Skeletal muscle cell (primary cell): ENCODE measurements at places on chromosomes 3 and 15.
A peak's percentile ranks its signal among the peaks of the same experiment; 100 is the strongest.

DNA sequence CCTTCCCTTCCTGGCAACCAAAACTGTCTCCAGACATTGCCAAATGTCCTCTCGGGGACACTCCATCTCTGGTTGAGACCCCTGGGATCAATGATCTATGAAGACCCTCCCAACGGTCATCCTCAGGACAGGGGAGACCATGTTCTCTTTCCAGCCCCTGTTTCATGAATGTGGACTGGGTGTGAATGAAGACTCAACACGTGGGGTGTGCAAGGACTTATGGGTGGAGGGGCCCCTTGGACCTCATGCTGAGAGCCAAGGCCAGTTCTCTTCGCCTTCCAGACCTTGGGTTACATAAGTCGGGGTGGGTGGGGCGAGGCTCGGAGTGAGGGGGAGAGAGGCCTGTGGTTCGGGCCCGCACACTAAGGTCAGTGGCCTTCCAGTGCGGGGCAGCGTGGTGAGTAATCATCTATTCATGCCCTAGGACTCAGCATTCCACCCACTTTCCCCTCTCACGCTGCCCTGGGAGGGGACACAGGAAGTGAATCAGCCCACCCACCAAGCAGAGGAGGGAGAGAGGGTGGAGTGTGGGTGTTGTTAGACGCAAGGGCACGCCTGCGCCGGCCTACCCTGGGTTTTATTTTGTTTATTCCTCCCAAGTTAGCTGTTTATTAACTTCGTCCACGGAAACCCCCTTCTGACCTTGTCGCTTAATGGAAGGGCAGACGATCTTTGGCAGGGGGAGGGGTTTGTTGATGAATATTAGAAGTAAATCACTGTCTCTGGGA, 6.7 kb downstream of the PAQR5 start:
- DNase-seq: peak; percentile 90

DNA sequence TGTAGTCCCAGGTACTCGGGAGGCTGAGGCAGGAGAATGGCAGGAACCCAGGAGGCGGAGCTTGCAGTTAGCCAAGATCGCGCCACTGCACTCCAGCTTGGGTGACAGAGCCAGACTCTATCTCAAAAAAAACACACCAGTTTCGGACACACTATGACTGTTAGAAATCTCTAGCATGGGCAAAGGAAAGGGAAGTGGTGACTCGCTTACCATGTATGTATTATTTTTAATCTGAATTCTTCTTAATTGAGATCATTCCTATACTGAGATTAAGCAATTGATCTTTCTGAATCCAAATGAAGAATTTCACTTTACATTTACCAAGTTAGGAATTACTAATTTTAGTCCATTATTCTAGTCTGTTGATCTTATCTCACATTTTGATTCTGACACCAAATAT, 459.2 kb upstream of the ALCAM start:
- peak; percentile 65 for DNase-seq

- no peak for DNase-seq
Measured at GRCh38 chr3:68764554-68764953, 167.8 kb downstream of the TAFA4 start.

DNA sequence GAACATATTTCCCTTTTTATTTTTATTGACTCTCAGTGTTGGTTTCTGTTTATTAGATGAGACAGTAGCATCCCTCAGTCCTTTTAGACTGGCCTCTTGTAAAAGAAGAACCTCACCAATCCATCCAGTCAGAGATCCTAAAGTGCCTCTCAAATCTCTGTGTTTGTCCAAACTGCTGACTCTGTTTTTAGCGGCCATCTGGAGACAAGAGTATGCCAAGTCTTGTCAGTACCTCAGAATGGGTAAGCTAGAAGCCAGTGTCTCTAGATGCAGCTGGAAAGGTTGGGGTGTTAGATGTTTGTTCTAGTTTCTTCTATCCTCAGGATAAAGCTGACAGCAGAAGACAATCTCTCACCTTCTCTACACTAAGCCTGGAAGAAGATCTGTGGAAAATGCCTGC, 537.7 kb upstream of the ZNF385D start:
- DNase-seq: no peak

GRCh38 chr15:51202783-51203182, 108.1 kb upstream of the TNFAIP8L3 start:
- no peak for DNase-seq

- no peak for DNase-seq
Measured at GRCh38 chr3:70539908-70540307, 227.5 kb upstream of the MDFIC2 start.

GRCh38 chr15:79310612-79310984, 314 bp upstream of the TMED3 start:
- no peak for DNase-seq

DNA sequence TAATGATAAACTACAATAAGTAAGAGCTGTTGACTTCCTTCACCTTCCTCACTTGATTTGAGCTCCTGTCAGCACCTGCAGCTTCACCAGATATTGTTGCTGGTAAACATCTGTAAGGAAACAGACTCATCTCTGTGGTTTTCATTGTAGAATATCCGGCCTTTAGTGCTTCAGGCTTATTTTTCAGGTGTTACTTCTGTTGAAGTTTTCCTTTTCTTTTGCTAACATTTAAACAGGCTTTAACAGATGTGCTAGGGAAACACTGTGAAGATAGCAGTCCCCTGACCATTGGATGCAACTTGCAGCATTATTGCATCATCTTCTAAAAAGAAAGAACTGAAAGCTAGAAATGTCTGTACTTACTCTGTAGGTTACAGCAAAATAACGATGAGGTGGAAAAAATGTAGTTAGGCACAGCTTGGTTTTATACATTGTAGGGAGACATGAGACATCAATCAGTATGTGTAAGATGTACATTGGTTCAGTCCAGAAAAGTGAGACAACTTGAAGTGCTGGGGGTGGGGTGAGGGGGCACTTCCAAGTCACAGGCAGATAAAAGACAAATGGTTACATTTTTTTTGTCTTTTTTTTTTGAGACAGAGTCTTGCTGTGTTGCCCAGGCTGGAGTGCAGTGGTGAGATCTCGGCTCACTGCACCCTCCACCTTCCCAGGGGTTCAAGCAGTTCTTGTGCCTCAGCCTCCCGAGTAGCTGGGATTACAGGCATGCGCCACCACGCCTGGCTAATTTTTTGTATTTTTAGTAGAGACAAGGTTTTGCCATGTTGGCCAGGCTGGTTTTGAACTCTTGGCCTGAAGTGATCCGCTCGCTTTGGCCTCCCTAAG, 10.2 kb downstream of the EDEM1 start:
- peak; percentile 48 for DNase-seq

- DNase-seq: no peak
Measured at GRCh38 chr3:25894101-25894500, 104.2 kb downstream of the OXSM start.

DNA sequence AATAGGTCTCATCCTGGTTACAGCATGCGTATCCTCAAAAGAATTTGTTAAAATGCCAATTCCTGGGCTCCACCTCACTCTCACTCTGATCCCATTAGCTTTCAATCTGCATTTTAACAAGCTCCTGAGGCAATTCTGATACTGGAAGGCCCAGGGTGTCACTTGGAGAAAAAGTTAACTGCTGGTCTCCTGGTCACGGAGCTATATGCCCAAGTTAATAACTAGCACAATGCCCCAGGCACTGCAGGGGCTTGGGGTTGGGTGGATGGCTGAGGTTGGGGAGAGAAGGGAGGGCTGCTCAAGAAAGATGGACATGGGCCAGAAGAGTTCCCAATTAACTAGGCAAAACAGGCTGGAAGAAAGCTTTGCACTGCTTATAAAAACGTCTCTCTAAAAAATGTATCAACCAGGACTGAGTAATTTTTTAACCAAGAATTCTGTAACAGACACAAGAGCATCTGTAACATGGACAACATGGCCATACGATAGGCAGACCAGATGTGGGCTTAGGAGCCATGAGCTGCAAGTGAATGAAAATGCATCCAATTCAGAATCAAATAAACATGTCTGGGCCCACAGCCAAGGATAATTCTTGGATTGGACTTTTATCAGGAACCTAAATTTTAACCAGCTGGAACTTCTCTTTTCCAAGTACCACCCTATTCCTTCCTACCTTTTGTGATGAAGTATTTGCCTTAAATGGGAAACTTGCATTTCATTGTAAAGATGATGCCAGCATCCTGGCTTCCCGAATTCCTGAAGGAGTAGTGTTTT, 4.2 kb downstream of the IL17RD start:
- no peak for DNase-seq

- no peak for DNase-seq
Measured at GRCh38 chr15:41160639-41161315, 44.7 kb upstream of the INO80 start.

GRCh38 chr3:144407335-144407734, 435.7 kb downstream of the DIPK2A start:
- no peak for DNase-seq

DNA sequence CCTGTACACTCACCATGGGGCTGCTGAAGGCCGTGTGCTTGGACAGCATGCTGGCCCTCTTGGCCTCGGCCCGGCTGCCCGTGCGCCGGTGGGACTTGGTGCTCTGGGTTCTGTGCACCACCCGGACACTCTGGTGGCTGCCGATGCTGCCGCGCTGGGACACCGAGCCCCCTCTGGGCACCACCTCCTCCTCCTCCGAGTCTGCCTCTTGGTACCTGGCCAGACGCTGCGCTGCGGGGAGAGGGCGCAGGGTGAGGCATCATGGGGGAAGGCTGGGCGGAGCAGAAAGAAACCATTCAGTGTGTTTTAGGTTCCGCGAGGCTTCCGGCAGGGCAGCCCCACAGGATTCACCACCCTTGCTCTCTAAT, 145.0 kb downstream of the ATP10A start:
- DNase-seq: no peak

- no peak for DNase-seq
Measured at GRCh38 chr3:158102242-158103080, 3.8 kb downstream of the SHOX2 start.

- no peak for DNase-seq
Measured at GRCh38 chr15:81107889-81108288, 26.2 kb upstream of the CFAP161 start.

GRCh38 chr3:32238453-32239306, at the start of gene CMTM8:
CMTM8 (plus strand) TSS chr3:32238680; CDS start chr3:32238973, 293 bp downstream.
- no peak for DNase-seq

- DNase-seq: no peak
Measured at GRCh38 chr3:126035362-126036050, 48.4 kb downstream of the SLC41A3 start.

DNA sequence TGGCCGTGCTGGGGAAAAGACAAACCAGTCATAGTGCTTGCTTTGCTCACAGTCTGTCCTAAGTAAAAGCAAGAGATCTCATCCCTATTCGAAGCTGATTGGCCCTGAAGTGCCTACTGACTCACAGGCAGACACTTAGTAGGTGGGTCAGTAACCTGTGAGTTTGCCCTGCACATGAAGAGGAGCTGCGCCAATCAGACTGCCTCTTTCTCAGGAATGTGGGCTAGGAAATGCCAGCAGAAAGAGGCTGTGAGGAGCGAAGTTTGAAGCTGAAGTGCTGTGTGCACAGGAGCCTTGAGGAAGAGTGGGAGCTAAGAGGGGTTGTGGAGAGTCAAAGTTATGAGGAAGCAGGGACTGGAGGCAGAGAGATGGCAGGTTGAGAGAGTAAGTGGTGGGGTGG, 126.8 kb downstream of the IL20RB start:
- DNase-seq: no peak

DNA sequence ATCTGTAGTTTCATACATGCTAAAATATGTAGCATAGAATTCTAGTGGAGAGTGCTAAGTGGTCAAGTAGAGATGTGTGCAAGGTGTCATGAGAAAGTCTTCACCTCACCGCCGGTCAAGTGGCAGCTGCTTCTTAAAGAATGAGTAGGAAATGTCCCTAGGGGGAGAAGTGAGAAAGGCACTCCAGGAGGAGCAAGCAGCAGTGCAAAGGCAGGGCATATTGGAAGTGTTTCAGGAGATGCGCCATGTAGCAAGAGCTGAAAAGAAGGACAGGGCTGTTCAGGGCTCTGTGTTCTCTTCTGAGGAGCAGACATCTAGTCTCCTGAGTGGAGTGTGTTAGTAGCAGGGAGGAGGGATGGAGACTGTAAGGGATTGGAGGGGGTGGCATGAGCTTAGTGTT, 312.4 kb upstream of the SEMA6D start:
- DNase-seq: no peak

DNA sequence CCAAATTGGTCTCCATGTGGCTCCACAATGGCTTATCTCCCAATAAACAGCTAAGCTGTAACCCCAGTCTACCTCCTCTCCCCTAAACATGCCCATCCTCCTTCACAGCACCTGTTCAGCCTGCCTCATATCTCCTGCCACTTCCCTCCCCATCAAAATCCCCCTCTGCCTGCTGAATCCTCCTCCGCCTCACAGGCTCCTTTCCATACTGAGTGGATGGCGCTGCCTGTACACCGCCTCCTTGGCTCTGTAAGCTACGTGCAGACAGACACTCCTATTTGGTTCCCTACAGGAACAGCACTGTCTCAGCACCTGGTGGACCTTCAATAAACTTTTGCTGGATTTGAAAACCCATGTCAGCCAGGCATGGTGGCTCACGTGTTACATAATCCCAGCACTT, 53.7 kb downstream of the ADCY5 start:
- no peak for DNase-seq

DNA sequence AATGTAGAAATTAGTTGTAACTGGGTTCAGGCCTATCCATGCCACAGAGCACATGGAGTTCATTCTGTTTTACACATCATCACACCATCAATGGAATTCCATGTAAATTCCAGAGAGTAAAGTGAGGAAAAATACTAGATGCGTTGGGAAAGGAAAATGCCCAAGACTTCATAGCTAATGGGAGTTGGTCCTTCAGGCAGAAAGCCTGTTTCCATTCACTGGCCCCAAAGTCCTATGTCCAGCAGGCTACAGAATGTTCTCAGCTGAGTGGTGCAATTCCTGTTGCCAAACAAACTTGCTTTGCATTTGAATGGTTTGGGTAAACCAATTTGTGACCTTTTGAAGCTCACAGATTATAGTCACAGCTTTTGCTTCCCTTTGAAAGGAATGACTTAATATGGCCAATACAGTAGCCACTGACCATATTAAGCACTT, 164.6 kb upstream of the PFN2 start:
- DNase-seq: peak; percentile 69

DNA sequence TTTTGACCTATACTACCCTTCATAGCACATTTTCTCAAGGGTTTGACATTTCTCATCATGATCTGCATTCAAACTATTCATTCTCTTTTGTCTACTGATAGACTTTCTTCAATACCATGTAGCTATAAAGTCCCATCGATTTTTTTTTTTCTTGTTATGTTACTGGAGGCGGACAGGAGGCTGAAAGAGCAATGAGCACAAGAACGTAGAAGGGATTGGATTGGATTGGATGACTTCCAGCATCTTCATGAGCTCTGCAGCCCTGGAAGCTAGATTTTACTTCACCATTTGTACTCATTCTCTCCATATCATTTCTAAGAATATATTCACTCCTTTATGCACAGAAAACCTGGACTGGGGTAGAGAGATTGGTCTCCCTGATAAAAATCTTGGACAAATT, 43.2 kb downstream of the DUT start:
- DNase-seq: no peak

DNA sequence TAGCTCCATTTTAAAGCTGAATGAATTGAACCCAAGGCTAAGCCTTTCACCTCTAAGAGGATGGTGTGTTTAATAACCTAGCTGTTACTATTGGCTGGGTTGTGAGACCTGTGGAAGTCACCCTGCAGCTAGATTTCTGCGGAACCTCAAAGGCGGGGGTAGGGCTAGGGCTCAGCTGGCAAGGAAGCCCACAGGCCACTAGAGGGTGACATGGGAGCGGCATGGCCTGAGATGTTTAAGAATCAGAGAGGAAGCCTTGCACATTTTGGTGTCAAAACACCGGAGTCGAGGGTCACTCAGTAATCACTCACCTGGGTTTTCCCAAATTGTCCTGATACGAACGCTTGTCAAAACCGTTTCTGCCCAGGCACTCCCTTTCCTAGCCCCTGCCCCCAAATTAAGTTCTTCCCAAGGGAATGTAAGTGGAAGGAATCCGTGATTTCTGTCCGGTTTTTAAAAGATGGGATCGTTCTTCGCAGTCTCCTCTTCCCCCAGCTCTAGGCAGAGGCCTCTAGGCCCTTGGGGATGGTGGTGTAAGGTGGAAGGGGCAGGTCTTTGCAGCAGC, 3.8 kb upstream of the ACAD9 start:
- DNase-seq: no peak
